ENCODE measurements at places on chromosomes 3 and 15.

- no peak for DNase-seq
Measured at GRCh38 chr3:41277790-41278465, 78.6 kb downstream of the CTNNB1 start.

DNA sequence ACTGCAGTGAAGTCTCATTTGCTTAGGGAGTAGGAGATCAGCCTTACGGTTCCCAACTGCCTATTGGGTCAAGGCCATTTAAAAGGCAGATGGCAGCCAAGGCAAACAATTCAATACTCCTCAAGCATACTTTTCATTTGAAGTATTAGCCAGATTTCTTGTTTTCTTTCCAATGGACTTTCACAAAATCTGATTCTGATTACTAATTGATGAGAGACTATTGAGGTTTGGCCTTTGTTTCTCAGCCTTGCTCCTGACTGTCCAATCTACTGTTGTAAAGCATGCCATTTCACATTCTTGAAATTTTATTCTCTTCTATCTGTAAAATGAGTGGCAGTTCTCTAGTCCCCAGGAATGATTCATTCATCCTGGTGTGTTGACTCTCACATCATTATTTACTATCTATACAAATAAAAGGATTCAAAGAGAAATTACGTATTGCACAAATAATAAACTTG lies 166.2 kb upstream of the TGFBR2 start:
- DNase-seq, result no peak

DNA sequence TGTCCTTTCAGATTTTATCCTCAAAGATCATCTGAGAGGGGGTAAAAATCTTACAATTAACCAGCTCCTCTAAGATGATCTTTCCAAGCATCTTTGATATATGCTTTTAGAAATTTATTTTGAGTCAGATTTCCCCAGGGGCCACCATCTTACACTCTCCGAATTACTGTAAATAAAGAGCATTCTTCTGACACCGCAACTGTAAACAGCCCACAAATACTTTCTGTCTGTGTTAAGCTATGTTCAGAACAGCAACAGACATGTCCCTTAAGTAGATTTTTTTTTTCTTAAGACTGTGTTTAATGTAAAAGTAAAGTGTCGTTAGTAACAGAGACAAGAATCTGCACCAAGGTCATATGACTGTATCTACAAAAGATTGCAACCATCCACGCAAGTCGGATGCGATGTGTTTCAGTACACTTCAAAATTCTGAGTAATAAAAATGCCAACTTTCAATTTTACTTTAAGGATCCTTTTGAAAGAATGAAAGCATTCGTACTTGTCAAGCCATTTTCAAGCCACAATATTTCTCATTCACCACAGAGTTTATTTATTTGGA lies 159.0 kb upstream of the KCNH8 start:
- DNase-seq, result no peak

GRCh38 chr15:74270854-74271520 lies 34.9 kb downstream of the CCDC33 start:
- DNase-seq, result no peak

DNA sequence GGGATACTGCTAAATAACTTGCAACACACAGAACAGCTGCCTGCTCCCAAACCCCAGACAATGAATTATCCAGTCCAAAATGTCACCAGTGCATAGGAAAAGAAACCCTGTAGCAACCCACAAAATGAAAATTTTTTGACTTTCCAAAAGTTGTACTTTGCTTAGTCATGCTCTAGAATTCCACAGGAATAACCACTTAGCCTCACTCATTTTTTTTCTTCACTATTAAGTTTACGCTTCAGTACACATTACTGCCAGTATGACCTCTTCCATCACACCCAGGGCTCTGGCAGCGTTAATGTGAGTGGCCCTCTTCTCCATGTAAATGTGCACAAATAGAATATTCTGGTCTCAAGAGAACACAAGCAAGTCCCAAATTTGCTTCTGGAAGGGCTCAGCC lies 259.8 kb downstream of the MAGI1 start:
- DNase-seq, result no peak
